ENCODE measurements at places on chromosomes 12 and 14.

- no peak for DNase-seq
Measured at GRCh38 chr12:130155416-130156073, 6.7 kb upstream of the FZD10 start.

- no peak for DNase-seq
Measured at GRCh38 chr12:3376779-3377455, 114.1 kb upstream of the PRMT8 start.

DNA sequence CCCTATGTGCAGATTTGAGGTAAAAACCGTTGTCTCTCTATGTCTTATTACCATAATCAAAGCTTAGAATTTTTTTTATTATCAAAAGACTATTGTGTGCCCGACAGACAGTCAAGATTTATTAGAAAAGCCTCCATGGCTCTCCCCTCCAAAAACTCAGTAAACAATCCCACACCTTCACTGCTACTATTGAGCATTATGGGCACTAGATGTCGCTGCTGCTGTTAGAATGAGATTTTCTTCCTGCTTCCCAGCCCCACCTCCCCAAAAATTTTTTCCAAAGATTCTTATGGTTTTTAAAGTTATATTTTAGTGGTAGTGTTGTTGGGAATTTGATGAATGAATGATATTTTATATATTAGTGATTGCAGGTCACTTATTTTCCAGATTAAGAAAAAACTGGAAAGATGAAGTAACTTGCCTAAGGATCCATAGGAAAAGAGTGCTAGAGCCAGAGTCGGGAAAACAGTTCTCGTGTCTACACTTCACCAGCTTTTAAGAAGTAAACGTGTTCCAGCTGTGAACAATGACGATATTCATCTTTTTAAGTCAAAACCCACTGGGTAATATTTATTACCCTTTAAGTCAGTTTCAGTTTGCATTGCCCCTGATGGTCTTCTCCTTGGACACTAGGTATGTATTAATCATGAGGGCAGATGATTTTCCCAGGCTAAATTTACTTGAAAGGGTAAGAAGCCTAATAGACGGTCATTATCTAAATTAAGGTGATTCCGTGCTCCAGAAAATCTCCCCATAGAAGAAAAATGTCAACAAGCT is 12.2 kb upstream of the FOXG1 start:
- peak; percentile 26 for DNase-seq

GRCh38 chr14:94890785-94891184 is 120.9 kb upstream of the GSC start:
- no peak for DNase-seq

DNA sequence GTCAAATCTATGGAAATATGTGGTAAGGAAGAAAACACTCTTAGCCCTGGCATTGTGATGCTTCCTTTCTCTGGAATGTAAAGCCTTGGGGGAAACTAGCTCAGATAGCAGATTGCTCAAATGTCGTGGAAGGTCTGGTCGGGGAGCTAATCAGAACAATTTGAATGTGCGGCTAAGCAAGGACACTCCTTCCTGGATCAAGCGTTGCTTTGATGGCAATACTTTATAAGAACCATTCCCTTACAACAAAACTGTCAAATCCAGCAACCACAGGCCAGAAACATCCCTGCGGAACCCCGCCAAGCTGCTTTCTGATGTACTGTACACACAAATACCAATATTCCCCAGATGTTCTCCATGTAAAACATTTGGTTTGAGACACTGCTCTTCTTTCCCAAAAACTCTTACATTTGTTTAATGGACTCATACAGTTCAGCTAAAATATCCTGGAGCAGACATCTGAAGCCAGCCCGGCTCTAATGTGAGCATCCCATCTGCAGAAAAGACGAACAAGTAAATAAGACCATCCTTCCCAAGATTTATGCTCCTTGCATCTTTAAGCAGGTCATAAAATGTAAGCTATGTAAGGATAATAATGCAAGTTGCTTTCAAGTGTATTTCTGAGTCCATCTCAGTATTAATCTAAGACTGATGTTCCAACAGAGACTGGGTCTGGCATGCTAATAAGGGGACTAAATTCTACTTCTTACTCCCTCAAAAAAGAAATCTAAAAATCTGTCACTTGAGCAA is 20.2 kb downstream of the NUAK1 start:
- no peak for DNase-seq

GRCh38 chr12:118098401-118098800 is 5.4 kb downstream of the VSIG10 start:
- DNase-seq, result no peak

GRCh38 chr12:75120311-75120711 is 89.3 kb downstream of the KCNC2 start:
- no peak for DNase-seq

- DNase-seq, result peak; percentile 69
Measured at GRCh38 chr12:62435303-62436163, 31.1 kb upstream of the MON2 start.

DNA sequence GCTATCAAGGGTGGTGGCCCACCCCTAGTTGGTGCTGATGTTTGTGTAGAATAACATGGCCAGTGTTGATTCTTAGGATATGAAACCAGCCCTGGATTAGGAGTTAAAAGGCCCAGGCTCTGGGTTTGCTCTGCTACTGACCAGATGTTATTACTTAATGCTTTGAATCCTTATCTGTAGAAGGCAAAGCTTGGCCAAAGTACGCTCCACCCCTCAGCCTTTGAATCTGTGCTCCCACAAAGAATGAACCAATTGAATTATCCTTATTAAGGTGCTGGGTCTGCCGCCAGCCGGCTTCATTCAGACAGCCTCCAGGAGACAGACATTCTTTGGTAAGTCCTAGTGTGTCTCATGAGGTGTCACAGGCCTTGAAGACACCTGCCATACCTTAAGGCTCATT is 41.8 kb downstream of the AKAP3 start:
- no peak for DNase-seq

DNA sequence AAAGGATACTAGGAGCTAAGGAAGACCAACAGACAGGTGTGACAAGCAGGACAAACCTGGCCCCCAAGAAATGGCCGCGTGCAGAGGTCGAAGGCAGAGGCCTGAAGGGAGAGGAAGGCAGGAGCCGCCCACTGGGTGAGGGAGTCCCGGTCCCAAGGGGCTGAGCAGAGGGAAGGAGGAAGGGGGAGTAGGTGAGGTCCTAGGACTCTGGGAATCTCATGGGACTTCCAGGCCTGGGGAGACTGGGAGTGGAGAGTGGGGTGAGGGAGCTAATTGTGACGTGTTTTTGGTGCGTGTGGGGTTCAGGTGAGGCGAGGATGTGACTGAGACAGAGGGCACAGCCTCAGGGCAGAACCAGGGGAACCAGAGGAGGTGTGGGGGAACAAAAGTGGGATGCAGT is 11.7 kb upstream of the FLVCR2 start:
- no peak for DNase-seq

- DNase-seq, result no peak
Measured at GRCh38 chr12:107165581-107165980, 72.2 kb upstream of the CRY1 start.

DNA sequence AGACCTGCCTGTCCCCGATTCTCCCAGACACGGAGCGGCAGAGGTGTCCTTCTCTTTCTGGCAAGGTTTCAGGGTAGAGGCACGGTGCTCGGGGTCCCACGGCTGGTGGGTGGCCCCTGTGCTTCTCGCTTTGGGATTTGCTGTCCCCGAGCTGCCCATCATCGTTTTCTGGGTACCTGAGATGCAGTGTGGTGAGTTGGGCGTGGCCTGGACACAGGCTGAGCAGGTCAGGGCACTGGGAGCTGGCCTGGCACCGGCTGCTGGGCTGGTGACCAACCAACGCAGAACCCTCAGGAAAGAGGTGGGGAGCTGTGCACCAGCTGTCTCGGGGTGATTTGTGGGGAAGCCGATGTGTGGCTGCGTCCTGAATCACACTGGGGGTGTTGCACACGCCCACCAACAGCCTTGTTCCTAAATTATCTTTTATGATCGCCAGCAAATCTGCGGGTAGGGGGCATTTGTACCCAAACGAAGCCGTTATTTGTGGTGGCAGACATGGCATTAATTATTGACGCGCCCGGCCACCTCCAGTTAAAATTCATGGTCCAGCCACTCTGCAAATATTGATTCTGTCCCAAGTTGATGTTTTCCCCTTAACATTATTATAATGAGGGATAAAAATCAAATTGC is 61.0 kb downstream of the KIF26A start:
- no peak for DNase-seq
